ENCODE measurements at places on chromosomes 16 and 17. TPM values are rescaled to one million over a fixed set of nuclear protein-coding genes. Genes with fewer than 3 reads are reported as not detected.

DNA sequence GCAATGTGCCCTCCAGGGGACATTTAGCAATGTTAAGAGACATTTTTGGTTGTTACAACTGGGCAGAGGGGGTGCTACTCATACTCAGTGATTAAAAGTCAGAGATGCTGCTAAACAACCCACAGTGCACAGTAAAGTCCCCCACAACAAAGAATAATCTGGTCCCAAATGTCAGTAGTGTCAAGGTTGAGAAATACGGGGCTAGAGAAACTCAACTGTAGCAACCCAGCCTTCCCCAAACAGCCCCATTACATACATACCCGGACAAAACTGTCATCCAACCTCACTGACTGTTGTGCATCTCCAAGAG is 20.4 kb downstream of the DNAJC7 start:
- DNase-seq: no peak

DNA sequence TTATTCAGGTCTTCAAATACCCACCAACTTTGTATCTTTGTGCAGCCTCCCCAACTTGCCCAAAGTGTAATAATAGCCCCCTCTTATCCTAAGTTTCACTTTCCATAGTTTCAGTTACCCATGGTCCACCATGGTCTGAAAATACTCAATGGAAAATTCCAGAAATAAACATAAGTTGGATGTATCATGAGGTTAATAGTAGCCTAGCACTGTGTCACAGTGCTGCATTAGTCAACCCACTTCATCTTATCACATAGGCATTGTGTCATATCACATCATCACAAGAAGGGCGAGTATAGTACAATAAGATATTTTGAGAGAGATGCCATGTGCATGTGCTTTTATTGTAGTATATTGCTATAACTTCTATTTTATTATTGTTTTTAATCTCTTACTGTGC is 21.9 kb downstream of the OMG start:
- DNase-seq: no peak

DNA sequence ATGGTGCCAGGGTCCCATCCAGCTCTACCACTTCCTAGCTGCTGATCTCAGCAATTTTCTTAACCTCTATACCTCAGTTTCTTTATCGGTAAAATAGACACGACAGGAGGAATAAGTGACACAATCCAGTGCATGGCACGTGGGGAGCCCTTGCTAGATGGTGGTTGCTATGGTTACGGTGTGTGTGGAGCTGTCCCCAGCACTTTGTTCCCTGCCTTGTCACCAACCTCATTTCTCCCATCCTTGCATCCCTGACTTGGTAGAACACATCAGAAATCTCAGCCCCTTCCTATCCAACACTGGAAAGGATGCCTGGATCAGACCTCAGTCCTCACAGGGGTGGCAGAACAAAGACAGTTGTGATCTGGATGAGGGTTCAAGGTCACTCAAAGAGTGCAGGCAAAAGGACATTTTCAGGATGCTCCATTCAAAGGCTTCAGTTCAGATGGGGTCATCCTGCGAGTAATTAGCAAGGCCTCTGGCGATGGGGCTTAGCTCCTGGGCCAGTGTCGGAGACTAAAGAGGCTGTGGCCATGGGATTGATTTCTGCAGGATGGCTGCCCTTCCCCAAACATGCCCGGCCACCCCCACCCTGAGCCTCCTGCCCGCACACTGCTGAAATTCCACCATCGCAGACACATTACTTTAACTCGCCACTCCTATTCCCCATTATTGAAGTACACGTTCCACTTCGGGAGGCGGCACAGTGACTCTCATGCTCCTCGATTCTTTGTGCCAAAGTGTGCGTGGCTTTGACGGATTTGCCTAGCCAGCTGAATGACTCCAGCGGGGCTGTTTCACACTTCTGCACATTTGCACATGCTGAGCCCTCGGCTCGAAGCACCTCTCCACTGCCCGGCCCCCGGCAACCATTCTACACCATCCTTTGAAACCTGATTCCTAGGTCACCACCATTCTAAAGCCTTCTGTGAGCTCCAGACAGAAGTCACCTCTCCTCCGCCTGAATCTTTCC is 40.3 kb downstream of the WNT3 start:
- DNase-seq: no peak

Gene SPATA22
- not detected for total RNA-seq

Gene KRT32
- not detected for total RNA-seq

Gene MT2A
- total RNA-seq: 1,668 TPM

DNA sequence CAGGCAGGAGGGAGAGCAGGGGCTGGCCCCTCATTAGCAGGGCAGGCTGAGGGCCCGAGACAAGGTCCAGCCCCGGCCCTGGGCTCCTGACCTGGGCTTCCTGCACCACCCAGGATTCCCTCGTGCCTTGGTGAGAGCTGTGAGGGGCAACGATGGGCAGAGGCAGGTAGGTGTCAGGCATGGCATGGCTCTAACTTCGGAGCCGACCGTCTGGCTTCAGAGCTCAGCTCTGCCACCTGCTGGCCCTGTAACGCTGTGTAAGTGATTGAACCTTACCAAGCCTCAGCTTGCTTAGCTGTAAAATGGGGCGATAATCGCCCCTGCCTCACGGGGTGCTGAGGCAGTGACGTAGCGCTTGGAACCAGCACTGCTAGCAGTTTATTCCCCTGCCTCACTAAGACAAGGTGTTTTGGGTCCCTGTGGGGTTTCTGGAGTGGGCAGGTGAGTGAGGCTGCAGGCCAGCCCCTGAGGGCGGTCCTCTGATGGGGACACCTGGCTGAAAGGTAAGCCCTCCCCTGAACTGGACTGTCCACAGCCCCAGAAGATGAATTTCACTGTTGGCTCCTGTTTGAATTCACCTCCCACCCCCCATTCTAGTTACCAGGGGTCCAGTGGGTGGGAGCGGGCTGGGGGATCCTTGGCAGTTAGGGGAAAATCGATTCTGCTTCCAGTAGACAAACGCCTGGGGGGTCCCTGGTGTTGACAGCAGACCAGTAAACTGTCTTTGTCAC is 184.8 kb upstream of the GSE1 start:
- no peak for DNase-seq

Measured in omental fat pad (tissue), 4 donors.